ENCODE measurements at places on chromosomes 11 and 22.

DNA sequence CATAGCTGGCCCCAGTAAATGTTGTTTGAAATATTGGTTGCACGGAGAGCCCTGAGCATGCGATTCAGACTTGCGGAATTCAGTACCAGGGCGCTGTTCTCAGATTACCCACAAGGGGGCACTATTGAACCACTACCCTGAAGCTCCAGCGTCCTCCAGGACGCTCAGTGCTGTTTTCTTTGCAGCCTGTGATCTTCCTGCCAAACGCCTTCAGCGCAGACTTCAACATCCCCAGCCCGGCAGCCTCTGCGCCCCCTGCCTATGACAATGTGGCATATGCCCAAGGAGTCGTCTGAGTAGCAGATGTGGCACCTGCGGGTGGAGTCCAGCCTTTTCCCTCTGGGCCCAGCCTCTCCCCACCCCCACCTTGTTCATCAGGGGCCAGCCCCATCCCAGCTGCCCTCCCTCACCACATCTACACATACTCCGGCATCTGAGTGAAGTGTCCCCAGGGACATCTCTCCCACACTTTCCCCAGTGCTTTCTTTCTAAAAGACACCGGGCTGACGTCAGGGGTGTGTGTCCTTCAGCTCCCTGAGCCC lies 9.6 kb upstream of the MS4A10 start:
- peak; percentile 87 for DNase-seq

- no peak for DNase-seq
Measured at GRCh38 chr22:44107340-44107739, 73.4 kb upstream of the PARVG start.

GRCh38 chr22:50285568-50286229 lies 15.5 kb upstream of the MAPK11 start:
- DNase-seq: no peak

- DNase-seq: peak; percentile 82
Measured at GRCh38 chr11:111911563-111912401, at the start of gene CRYAB. Gene CRYAB, minus strand, starts transcription at chr11:111911770. Its CDS starts 46 bp downstream, at chr11:111911724.

DNA sequence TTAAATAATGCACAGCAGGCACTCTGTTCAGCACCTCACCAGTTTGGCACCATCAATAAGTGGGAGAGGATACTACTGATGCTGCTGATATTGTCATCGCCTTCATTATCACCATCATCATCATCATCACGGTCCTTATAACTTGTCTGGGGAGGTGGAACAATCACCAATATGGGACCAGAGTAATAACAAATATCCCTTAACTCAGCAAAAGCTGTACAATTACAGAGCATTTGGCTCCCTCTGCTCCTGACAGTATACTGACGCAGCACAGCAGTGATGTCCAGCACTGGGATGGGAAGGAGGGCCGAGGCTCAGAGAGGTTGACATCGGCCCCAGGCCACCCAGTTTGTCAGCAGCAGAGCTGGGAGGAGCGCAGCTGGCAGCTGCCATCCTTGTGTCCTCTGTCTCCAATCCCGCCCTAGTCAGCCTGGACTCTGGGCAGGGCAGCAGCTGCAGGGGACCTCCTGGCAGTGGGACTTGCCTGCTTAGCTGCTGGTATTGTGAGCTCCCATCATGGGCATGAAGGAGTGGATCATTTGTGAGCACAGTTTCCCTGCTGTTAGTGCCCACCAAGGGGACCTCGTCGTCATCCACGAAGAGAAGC lies 90.0 kb downstream of the DHCR7 start:
- DNase-seq: no peak

DNA sequence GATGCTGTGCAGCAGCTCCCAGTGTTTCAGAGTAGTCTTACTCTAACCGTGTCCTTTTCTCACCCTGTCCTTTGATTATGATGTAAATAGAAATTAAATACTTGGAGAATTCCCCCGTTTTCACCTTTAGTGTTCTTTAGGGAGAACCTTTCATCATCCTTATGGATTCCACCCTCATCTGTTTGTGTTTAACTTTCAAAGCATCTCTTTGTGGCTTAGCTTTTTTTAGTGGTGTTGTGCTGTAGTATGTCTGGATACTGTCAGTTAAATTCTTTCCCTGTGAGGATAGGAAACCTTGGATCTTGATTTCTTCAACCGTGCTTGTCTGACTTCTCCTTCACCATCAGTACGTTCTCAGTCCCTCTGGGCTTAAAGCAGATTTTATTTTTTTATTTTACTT lies 48.5 kb downstream of the PPP6R3 start:
- DNase-seq: no peak

DNA sequence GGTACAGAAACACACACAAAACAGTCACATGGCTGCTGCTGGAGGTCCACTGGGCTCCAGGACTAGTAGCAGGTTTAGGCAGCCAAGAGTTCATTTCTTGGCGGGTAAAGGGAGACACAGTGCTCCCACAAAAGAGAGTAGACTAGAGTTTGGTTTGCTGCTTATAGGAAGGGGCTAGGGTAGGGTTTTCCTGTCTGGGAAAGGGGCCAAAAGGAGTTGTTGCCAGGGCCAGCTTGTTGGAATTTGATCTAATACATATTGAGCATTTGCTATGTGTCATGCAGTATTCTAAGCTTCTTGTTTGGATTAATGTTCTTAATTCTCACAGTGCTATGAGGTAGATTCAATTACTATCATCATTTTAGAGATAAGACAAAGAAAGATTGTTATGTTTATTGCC lies 195.1 kb upstream of the PLET1 start:
- DNase-seq: no peak

GRCh38 chr11:28110821-28111200 lies 2.6 kb downstream of the METTL15 start:
- no peak for DNase-seq

All from urothelium cell line (cell line).